HCT116 (cell line): ENCODE measurements at places on chromosomes 3 and 15. TPM values are rescaled to one million over a fixed set of nuclear protein-coding genes. Genes with fewer than 3 reads are reported as not detected.

GRCh38 chr15:31273258-31273941 lies 53.2 kb upstream of the KLF13 start:
- H3K4me1 ChIP-seq: no peaks in the 10 kb centered on the region
- H3K27me3 ChIP-seq: no peaks in the 10 kb centered on the region
- H3K36me3 ChIP-seq: no peaks in the 10 kb centered on the region
- no peak overlapping the region for H3K27ac ChIP-seq
- no peak overlapping the region for H3K4me3 ChIP-seq
- no peak for DNase-seq

GRCh38 chr15:83510001-83510400 lies 62.9 kb downstream of the SH3GL3 start:
- H3K36me3 ChIP-seq: no peaks in the 10 kb centered on the region
- H3K4me3 ChIP-seq: no peak overlapping the region
- H3K4me1 ChIP-seq: no peaks in the 10 kb centered on the region
- H3K27ac ChIP-seq: no peak overlapping the region

Gene ACY1
- 73.2 TPM for total RNA-seq

DNA sequence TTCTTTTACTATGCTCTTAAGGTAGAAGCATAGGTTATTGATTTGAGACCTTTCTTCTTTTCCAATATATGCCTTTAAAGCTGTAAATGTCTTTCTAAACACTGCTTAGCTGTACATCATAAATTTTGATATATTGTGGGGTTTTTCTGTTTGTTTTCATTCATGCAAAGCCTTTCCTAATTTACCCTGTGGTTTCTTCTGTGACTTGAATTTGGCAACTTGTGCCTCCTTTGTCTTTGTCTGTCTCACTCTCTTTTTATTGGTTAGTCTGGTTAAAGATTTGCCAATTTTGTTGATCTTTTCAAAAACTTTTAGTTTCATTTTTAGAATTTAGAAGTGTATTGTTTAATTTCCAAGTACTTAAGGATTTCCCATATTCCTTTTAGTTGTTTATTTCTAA lies 343.1 kb downstream of the OXSM start:
- no peak overlapping the region for H3K27ac ChIP-seq
- no peaks in the 10 kb centered on the region for H3K27me3 ChIP-seq
- no peak overlapping the region for H3K4me3 ChIP-seq
- no peaks in the 10 kb centered on the region for H3K4me1 ChIP-seq

Gene APBA2
- 0.47 TPM for total RNA-seq

GRCh38 chr3:101148001-101148400 lies 154.8 kb upstream of the ABI3BP start:
- H3K36me3 ChIP-seq: no peaks in the 10 kb centered on the region
- DNase-seq: no peak
- H3K4me1 ChIP-seq: no peaks in the 10 kb centered on the region

DNA sequence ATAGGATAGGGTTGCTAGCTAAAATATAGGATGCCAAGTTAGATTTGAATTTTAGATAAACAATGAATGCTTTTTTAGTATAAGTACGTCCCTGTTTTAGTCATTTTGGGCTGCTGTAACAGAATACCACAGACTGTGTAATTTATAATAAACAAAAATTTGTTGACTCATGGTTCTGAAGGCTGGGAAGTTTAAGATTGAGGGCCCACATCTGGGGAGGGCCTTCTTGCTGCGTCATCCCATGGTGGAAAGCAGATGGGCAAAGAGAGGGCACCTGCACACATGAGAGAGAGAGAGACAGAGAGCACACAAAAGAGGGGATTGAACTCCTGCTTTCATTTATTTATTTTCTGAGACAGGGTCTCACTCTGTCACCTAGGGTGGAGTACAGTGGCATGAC lies 246.5 kb downstream of the EPHB1 start:
- H3K27ac ChIP-seq: no peak overlapping the region
- peaks cover 22% of the 10 kb centered on the region for H3K27me3 ChIP-seq
- no peak overlapping the region for H3K4me3 ChIP-seq
- H3K36me3 ChIP-seq: no peaks in the 10 kb centered on the region
- DNase-seq: no peak

- H3K27me3 ChIP-seq: no peaks in the 10 kb centered on the region
- H3K4me1 ChIP-seq: no peaks in the 10 kb centered on the region
- no peak overlapping the region for H3K4me3 ChIP-seq
- 0 out of 2 replicates have a peak, but pooled peaks cover 3% of the 10 kb centered on the region for H3K36me3 ChIP-seq
Measured at GRCh38 chr3:121707531-121708273, 41.8 kb downstream of the GOLGB1 start.

DNA sequence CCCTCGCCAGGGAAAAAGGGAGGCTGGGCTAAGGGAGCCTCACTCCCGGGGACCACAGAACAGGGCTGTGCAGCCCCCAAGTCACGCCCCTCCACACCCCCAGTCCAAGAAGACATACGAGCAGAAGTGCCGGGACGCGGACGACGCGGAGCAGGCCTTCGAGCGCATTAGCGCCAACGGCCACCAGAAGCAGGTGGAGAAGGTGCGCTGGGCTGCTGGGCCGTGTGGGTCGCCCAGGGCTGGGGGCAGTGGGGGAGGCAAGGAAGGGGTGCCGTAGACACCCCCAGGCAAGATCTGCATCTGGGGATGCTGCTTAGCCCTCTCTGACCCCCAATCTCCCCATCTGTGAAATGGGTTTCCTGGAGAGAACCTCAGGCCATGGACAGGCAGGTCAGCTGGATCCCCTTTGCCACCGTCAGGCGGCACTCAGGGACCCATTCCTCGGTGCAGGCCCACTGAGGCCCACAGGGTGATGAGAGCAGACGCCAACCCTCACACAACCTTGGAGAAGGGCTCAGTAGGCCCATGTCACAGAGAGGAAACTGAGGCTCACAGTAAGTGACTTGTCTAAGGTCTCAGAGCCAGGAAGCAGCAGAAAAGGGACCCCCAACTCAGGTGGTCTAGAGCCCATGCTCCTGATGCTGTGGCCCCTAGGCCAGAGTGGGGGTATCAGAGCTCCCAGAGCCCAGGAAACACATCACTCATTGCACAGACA lies 33.7 kb downstream of the PSTPIP1 start:
- H3K27me3 ChIP-seq: no peaks in the 10 kb centered on the region
- H3K4me3 ChIP-seq: no peak overlapping the region
- no peaks in the 10 kb centered on the region for H3K36me3 ChIP-seq

- no peaks in the 10 kb centered on the region for H3K36me3 ChIP-seq
- H3K27ac ChIP-seq: no peak overlapping the region
- H3K4me1 ChIP-seq: no peaks in the 10 kb centered on the region
- DNase-seq: no peak
- no peak overlapping the region for H3K4me3 ChIP-seq
Measured at GRCh38 chr15:20280933-20281463, 260.6 kb downstream of the GOLGA6L6 start.
